Stimulated activated CD8-positive, alpha-beta memory T cell treated with anti-CD3 and anti-CD28 coated beads, Interleukin-15, amount 100 ng/mL, for 24 hours (primary cell): ENCODE measurements at places on chromosomes 2 and 18.

DNA sequence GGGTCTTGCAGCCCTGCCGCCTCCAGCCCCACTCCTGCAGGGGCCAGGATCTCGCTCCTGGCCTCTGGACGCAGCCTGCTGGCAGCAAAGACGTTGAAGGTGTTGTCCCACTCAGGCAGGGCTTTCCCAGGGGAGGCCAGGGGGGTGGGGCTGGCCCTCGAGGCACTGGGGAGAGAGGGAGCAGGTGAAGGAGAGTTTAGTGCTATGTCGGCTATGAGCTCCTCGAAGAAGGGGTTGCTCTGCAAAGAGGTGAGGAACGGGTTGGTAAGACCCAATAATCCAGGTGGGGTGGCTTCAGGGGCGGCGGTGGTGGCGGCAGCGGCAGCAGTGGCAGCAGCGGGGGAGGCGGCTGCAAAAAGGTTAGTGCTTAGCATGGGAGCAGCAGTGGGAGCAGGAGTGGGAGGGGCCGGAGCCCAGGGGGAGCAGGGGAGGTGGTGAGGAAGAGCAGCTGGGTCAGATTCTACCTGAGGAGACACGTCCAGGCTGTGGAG, 9.7 kb upstream of the SFXN5 start:
- DNase-seq, result no peak

GRCh38 chr2:20040489-20041172, 10.8 kb downstream of the LAPTM4A start:
- no peak for DNase-seq

DNA sequence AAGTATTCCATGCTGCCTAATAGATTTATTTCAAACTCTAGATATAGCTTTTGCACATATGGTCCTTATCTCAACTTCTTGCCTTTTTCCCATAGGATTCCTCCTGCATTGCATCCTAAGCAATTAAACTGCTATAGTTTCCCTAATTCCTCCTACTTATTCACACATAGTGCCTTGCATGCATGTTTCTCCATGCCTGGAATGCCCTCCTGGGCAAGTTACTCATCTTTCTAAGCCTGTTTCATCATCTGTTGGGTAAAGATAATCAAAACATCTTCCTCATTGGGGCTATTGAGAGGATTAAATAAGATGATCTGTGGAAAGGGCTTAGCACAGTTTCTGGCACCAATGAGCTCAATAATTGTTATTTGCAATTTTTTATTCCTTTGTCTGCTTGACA, 726.5 kb downstream of the SLC4A3 start:
- no peak for DNase-seq

- DNase-seq, result no peak
Observed at GRCh38 chr2:156215656-156216055, 116.9 kb downstream of the NR4A2 start.

DNA sequence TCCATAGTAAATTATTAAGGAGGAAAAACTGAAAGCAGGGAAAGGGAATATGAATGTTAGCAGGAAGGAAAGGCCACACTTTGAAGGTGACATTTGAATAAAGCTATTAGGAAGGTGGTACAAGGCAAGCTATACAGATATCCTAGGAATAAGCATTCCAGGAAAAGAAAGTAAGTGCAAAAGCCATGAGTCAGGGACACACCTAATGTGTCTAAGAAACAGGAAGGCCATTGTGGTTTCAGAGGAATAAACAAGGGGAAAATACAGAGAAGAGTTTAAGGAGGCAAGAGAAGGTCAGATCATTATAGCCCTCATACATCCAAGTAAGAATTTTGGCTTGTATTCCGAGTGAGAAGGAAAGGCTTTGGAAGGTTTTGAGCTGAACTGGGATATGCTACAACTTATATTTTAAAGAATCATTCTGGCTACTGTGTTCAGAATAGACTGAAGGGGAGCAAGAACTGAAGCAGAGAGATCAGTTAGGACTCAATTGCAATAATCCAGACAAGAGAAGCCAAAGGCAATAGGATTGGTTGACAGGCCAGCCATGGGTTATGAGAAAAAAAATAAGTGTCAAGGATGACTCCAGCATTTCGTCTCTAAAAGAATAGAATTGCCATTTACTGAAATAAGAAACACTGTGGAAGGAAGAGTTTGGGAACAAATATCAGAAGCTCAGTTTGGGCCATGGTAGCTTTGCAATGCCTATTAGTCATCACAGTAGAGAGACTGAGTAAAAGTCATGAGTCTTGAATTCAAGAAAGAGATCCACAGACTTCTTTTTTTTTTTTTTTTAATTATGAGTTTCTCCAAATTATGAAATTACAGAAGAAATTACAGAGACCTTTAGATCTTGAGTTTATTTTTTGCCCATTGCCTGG, 11.3 kb downstream of the RAD51AP2 start:
- DNase-seq, result no peak

GRCh38 chr2:19857806-19858205, 44.0 kb downstream of the TTC32 start:
- DNase-seq, result no peak

GRCh38 chr2:223943561-223944008, 1.6 kb downstream of the WDFY1 start:
- DNase-seq, result no peak

- no peak for DNase-seq
Observed at GRCh38 chr2:182616471-182617393, 99.3 kb upstream of the DNAJC10 start.

DNA sequence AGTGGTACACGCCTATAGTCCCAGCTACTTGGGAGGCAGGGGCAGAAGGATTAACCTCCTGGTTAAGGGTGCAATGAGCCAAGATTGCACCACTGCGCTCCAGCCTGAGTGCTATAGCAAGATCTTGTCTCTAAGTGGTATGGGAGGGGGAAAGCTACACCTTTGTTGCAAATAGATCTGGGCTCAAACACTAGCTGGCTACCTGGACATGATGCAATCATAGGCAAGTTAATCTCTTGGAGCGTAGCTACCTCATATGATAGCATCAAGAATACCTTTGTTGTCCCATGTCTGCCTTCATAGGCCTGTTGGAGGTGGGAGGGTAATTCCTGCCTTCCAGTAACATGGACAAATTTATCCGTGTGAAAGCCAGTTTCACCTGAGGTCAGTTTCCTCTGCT, 15.7 kb downstream of the KLHL29 start:
- no peak for DNase-seq

DNA sequence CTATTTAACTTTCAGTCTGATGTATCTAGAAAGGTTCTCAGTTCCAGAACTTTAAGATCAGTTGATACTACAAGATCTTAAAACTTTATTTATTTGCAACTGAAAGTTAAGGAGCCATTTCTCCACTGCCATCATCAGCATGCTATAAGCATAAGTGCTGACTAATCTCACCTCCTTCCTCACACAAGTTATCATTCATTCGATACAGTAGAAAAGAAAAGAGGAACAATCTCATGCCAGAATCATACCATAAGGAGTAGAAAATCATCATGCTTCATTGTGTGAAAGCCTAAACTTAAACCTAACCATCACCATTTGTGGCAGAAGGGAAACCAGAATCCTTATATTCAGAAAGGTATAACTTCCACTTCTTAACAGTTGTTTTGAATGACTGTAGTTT, 176.6 kb upstream of the NRXN1 start:
- DNase-seq, result no peak

- DNase-seq, result no peak
Observed at GRCh38 chr18:36309436-36310391, 12.2 kb downstream of the FHOD3 start.

GRCh38 chr2:16020389-16021008, 80.1 kb downstream of the MYCN start:
- DNase-seq, result no peak

DNA sequence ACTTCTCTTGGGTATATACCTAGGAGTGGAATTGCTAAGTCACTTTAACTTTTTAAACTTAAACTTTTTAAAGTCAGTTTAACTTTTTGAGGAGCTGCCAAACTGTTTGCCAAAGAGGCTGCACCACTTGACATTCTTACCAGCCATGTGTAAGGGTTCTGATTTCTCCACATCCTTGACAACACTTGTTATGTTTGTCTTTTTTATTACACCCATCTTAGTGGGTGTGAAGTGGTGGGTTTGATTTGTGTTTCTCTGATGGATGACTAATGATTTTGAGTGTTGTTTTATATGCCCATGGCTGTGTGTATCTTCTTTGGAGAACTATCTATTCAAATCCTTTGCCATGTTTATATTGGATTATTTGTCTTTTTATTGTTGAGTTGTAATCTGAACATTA, 13.6 kb downstream of the ASAP2 start:
- no peak for DNase-seq

- DNase-seq, result no peak
Observed at GRCh38 chr2:70145851-70146739, 44.7 kb downstream of the C2orf42 start.

GRCh38 chr2:127462461-127462860, 44.2 kb downstream of the PROC start:
- DNase-seq, result no peak

DNA sequence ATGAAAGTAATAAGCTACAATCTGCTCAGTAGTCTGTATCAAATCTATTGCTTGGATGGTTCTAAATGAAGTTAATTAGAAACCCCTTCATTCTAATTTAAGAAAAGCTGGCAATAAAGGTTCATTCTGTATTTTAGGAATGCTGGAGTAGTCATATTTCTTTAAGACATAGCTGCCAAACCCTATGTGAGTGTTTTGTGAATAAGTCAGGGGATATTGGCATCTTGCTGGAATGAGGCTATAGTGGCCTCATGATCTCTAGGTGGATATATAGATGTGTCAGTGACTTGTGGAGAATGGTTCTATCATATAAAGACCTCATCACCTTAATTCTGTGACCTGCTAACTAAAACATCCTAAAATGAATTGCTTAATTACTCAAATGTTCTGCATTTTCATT, 196.3 kb downstream of the PDE1A start:
- no peak for DNase-seq

- no peak for DNase-seq
Observed at GRCh38 chr18:59846814-59847490, 52.8 kb upstream of the PMAIP1 start.

- DNase-seq, result no peak
Observed at GRCh38 chr18:63907664-63908063, at the start of gene SERPINB10. Gene SERPINB10 (plus strand): TSS chr18:63907958. CDS start chr18:63915511, 7,553 bp downstream.

- DNase-seq, result no peak
Observed at GRCh38 chr2:64692401-64692800, 38.7 kb upstream of the SERTAD2 start.

- DNase-seq, result no peak
Observed at GRCh38 chr2:57461624-57462023, 585.0 kb upstream of the VRK2 start.

- no peak for DNase-seq
Observed at GRCh38 chr2:85199698-85200097, 66.5 kb downstream of the TCF7L1 start.
